ENCODE measurements at places on chromosomes 12 and 14.

GRCh38 chr12:117141097-117141898 is 42.1 kb upstream of the TESC start:
- no peak for DNase-seq

GRCh38 chr14:64761441-64762043 is 57.3 kb downstream of the PLEKHG3 start:
- no peak for DNase-seq

GRCh38 chr14:34258318-34258717 is 203.7 kb downstream of the SPTSSA start:
- DNase-seq: no peak

GRCh38 chr12:56029666-56030293 is 8.9 kb downstream of the IKZF4 start:
- DNase-seq: peak; percentile 23

DNA sequence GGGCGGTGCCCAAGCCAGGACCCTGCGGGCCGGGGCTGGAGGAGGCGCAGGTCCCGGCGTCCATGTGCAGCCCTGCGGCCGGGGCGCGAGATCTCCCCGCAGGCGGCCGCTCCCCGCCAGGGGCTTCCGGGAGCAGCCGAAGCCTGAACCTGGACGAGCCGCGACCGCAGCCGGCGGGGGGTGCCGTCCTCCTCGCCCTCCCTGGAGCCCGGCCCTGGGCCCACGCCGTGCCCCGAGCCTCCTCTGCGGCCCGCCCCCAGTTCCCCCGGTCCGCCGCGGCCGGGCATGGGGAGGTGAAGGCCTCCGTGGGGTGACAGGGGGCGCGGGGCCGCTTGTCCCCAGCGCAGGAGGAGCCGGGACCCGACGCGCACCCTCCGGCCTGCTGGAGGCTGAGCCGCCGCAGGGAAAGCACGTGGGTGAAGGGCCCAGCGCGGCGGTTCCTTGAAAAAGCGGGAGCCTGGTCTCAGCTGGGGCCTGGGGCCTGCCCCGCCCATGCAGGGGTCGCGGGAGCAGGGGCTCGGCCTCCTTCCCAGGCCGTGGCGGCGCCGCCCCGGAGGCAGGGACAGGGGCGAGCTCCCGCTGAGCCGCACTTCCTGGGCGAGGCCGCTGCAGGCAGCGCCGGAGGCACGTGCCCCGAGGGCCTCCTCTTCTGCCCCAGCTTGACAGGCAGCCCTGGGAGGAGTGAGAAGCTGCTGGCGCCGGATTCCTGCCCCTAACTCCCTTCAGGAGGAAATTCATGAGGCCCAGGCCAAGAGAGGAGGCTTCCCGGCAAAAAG is 55.6 kb upstream of the PPP2R5C start:
- no peak for DNase-seq

DNA sequence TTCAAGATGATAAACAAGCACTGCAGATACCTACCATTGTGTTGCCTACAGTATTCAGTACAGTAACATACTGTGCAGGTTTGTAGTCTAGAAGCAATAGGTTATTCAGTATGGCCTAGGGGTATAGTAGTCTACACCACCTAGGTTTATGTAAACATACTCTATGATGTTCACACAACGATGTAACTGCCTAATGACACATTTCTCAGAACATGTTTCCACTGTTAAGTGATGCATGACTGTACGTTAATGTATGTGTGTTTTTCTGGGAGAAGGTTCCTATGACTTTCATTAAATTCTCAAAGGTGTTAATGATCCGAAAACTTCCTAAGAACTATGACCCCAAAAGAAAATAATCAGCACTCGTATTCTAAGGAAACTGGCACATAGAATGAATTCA is 20.9 kb upstream of the CALM1 start:
- peak; percentile 65 for DNase-seq

DNA sequence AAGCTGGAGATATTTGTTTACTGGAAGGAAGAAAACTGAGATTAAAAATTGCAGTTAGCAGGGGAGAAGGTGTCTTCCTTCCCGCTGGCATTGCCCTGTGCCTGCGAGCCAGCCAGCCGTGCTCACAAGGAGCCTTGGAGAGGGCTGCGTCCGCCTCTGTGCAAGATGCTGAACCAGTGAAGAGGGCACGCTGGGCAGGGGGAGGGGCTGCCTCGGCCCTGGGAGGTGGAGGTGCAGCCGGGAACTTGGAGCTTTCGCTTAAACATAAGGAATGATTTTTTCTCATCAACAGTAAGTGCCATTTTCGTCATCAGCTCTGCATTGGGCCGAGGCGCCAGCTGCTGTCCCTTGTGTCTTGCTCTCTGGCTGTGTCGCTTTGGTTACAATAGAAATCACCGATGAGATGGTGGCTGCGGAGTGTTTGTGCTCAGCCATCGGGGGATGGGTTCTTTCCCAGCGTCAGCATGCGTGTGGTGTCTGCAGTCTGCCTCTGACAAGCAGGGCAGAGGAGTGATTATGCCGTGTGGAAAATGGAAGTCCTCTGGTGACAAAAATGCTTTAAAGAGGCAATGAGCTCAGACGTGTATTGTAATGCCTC is 97.3 kb downstream of the ESR2 start:
- peak; percentile 81 for DNase-seq

DNA sequence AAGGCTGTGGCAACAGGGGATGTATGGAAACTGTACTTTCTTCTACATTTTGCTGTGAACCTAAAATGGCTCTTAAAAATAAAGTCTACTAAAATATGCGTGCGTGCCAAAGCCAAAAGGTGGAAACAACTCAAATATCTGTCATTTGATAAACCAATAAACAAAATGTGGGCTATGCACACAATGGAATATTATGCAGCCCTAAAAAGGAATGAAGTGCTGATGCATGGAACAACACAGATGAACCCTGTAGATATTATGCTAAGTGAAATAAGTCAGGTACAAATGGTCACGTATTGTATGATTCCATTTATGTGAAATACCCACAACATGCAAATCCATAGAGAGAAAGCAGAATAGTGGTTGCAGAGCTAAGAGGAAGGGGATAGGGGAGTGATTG is 8.0 kb downstream of the CACNA2D4 start:
- no peak for DNase-seq

GRCh38 chr14:43116341-43116740 is 1390.7 kb downstream of the FSCB start:
- DNase-seq: no peak

GRCh38 chr12:106907411-106907810 is 48.3 kb upstream of the TMEM263 start:
- peak; percentile 40 for DNase-seq

DNA sequence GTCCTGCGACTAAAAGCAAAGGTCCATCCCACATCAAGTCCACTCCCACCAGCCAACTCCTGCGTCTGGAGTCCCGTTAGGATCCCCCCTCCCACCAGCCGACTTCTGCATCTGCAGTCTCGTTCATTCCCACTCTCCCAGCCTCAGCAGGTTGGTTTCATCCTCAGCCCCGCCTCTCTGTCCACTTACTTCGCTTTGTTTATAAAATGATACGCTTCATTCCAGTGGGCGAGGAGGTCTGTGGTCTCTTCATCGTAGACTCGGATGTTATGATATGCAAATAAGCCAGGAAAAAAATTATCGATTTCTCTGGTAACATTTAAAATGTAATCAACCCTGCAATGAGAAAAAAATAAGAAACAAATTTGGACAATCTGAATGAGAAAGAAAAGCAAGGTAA is 56.8 kb downstream of the SSH1 start:
- DNase-seq: no peak

- no peak for DNase-seq
Measured at GRCh38 chr12:112368856-112369255, 13.4 kb downstream of the HECTD4 start.

DNA sequence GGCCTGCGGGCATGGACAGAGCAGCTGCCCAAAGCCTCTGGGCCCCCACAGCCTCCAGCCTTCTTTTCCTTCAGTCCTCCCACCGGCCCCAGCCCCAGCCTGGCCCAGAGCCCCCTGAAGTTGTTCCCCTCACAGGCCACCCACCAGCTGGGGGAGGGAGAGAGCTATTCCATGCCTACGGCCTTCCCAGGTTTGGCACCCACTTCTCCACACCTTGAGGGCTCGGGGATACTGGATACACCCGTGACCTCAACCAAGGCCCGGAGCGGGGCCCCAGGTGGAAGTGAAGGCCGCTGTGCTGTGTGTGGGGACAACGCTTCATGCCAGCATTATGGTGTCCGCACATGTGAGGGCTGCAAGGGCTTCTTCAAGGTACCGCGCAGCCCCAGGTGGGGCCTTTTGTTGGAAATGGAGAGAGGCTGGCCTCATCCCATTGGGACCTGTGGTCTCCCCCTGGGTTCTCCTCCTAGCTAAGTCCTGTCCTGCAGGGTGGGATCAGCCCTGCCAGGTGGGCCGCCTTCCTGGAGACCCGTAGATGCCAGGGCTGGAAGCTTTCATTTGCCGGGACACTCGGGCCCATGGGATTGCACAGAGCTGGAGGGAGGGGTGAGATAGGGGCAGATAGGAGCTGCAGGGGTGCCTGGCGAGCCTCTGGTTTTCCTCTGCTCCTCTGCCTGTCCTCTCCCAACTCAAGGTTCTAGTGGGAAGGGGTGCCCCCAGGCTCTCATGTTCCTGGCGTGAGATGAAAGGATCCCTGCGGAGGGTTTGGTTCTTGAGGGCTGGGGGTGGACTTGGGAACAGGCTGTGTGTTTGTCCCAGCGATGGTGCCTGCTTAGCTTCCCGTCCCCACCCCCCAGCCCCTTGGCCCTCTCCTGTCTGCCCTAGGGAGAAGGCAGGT is 3.8 kb downstream of the NR4A1 start:
- DNase-seq: no peak

- peak; percentile 95 for DNase-seq
Measured at GRCh38 chr12:12467688-12468261, 94.9 kb downstream of the DUSP16 start.

GRCh38 chr14:20857630-20858261 is 33.4 kb upstream of the RNASE3 start:
- peak; percentile 74 for DNase-seq

- no peak for DNase-seq
Measured at GRCh38 chr12:48447755-48448154, 24.6 kb upstream of the ANP32D start.

- DNase-seq: no peak
Measured at GRCh38 chr14:97077687-97078086, 280.5 kb downstream of the VRK1 start.

DNA sequence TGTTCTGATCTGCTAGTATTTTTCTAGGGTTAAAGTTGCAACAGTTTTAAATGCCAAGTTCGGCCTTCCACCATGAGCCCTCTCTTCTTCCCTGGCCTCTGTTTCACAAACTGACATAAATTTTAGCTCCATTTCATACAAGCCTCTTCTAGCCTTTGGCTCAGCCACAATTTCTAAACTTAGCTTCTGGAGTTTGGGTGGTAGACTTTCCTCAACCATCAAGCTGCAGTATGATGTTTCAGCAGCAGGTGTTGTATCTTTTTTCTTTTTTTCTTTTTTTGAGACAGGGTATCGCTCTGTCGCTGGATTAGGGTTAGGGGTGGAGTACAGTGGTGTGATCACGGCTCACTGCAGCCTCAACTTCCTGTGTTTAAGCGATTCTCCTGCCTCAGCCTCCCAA is 29.4 kb downstream of the SETD3 start:
- no peak for DNase-seq

DNA sequence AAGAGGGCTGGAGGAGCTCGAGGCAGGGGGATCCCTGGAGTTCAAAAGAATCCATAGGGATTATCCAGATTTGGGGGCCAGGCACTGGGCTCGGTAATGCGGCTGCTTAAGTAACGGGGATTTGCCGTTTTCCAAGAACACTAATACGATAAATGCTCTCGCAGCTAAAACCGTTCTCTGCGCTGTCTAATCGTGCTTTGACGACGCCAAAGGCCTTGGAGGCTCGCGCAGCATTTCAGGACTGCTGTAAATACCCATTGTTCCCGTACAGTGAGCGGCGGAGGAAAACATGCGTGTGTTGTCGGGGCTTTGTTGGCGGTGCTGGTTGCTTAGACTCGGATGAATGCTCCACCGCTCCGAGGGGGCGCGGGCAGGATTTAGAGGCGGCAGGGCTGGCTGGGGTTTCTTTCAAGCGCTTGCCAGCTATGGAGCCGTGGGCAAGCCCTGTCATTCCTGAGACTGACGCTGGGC is 26.2 kb downstream of the DIO3 start:
- no peak for DNase-seq

DNA sequence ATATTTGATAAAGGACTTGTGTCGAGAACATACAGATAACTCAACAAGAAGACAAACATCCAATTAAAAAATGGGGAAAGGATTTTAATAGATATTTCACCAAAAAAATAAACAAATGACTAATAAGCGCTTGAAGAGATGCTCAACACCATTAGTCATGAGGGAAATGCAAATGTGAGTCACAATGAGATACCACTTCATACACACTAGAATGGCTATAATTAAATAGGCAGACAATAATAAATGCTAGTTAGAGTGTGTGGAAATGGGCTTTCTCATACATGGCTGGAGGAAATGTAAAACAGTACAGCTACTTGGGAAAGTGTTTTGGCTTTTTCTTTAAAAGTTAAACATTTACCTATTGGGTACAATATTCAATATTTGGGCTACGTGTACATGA is 34.8 kb downstream of the DLK1 start:
- DNase-seq: no peak

GRCh38 chr14:22997676-22998323 is 12.1 kb downstream of the C14orf93 start:
- no peak for DNase-seq

GRCh38 chr12:118259079-118259478 is 113.6 kb downstream of the TAOK3 start:
- no peak for DNase-seq

DNA sequence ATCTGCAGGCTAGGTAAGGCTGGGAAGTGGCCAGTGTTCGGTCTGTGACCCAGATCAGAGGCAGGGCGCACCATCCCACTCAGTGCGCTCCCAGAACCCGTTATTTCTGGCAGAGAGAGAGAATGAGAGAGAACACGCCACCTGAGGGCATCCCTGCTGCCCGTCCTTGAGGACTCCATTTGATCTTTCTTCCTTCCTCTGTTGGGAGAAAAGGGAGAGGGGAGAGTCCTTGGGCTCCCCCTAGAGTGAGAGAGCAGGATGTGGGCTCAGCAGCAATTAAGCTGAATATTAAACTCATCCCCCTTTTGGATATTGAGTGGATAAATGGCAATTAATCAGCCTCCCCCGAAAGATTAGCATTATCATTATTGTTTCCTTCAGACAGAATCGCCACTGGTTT is 70.6 kb downstream of the IFT43 start:
- DNase-seq: no peak

- no peak for DNase-seq
Measured at GRCh38 chr14:71236487-71236886, 329.2 kb downstream of the PCNX1 start.

- no peak for DNase-seq
Measured at GRCh38 chr12:53532021-53532420, 24.7 kb upstream of the NPFF start.

DNA sequence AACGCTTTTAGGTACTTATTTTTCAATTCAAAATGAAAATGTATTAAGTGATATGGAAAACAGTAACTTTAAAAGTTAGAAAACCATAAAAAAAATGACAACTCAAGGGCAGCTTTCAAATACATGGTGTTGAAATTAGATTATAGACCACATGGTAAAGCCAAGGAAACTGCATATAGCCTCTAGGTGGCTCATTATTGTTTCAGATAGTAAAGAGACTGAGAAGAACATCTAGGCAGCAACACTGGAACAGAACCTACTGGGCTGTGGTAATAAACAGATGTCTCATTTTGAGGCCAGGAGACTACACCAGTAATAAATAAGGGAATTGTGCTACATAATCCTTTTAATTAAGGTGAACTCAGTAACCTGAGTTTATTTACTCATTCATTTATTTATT is 13.0 kb downstream of the FBXO33 start:
- no peak for DNase-seq
